Stimulated activated CD8-positive, alpha-beta memory T cell treated with anti-CD3 and anti-CD28 coated beads, Interleukin-2, amount 100 ng/mL, for 48 hours (primary cell): ENCODE measurements at places on chromosomes 4 and X.

GRCh38 chrX:151790481-151791160, 56.1 kb downstream of the CNGA2 start:
- no peak for DNase-seq

DNA sequence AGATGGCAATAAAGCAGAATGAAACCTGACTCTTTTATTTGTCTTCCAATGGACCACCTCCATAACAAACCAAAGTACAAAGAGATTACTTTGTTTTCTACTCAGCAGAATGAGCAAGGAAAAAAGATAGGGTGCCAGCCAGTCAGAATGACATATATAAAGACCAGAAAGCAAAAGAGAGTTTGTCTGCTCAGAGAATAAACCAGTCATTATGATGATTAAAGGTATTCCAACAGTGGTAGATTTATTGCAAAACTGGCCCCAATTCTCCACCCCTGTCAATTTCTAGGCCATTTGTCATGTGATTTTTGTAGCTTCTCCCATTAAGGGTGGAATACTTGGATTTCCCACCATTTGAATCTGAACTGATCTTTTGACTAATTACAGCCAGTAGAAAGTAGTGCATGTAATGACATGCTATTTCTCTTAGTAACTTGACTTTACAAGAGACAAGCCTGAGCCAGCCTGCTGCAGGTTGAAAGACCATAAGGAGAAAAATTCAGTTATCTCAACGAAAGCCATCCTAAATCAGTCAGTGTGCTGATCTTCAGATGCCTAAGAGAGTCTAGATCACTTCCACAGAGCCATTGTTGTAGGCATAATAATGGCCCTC, 203.1 kb downstream of the EPHA5 start:
- DNase-seq = no peak

DNA sequence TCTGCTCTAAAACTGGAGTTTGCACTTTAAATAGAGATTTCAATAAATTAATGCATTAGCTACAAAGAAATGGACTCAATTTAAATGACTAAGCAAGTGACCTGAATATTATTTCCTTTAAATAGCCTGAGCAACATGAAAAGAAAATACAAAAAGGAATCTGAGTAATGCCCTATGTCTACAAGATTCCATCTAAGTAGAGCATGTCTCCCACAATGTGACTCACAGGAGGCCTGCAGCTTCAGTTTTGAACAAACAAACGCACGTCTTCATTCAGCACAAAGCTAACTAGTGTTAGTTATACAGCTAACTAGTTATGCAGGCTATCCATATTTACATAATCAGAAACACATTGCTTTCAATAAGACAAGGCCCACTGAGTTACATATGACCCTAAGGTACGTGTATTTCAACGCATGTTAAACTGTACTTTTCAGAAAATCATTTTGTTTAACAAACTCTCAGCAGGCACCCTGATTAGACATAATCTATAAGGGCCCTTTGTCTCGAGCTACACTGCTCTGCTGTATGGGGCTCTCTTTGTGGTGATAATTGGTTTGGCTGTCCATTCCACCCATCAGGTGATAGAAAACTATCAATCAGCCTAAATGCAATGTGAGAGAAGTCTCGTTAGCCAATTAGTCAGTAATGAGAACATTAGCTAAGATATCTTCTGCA, 116.5 kb downstream of the MAML3 start:
- no peak for DNase-seq

DNA sequence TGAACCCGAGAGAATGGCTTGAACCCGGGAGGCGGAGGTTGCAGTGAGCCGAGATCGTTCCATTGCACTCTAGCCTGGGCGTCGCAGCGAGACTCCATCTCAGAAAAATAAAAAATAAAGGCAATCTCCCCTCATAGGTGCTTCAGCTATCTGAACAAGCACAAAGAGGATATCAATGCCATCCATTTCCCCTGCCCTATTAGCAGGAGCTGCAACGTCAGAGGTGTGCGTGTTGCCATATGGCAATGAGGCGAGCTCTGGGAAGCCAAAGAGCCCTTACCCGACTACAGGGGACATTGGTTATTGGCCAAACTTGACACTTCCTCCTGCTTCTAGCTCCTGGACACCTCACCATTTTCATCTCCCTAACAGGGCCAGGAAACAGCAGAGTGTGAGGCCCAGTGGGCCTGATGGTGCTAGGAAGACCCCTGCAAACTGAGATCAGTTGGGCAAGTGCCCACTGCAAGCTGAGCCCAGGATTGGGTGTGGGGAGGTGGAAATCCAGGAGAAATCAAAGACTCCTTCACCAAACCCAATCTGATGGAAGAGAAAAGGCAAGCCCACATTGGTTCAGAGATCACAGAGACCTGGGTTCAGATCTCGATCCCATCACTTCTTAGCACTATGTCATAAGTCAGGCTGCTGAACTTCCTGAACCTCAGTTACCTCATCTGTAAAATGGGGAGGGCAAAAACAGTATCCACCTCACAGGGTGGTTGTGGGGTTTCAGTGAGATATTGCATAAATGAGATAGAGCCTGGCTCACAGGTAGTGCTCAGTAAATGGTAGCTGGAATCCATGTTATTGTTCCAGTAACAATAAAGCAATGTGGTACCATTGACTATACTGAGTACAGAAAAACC, 21.2 kb downstream of the SLC25A5 start:
- DNase-seq = no peak

DNA sequence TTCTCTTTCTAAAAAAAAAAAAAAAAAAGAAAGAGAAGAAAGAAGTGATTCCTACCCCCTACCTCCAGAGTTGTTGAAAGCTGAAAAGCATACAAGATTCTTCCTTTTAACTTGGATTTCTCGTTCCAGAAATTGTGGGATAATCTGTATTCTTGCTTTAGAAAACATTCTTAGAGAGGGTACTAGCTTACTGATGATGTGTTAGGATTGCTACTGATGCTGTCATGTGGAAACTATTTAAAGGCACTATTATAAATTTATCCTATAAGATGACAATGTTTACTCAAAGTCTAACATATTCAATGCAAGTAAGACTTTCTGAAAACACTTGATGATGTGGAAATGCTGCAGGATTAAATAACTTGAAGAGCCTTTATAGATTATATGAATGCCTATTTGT, 204.0 kb upstream of the PUDP start:
- no peak for DNase-seq

GRCh38 chr4:86160426-86160825, 199.4 kb downstream of the MAPK10 start:
- no peak for DNase-seq

DNA sequence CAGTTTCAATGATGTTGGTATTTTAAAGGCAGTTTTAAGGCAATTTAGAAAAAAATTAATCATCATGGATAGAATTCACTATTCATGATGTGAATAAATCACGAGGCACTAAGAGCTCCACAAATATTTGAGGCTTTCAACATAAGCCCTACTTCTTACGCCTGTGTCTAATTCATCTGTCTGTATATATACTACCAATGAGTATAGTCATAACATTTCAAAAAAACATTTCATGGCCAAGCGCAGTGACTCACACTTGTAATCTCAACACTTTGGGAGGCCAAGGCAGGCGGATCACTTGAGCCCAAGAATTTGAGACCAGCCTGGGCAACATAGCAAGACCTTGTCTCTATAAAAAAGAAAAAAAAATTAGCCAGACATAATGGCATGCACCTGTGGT, 56.5 kb downstream of the FBXL5 start:
- DNase-seq = no peak
